Renal cortex interstitium (tissue), 15 donors: ENCODE measurements at places on chromosomes 2 and 18.

- DNase-seq, result no peak
These were observed 43.1 kb downstream of the CYRIA start for GRCh38 chr2:16622399-16622968.

- DNase-seq, result no peak
These were observed 69.0 kb downstream of the DDX1 start for GRCh38 chr2:15660491-15661294.

- DNase-seq, result no peak
These were observed 152.1 kb upstream of the KYNU start for GRCh38 chr2:142725386-142725785.

GRCh38 chr18:29034113-29034856 lies 857.4 kb upstream of the CDH2 start:
- DNase-seq, result no peak
